ENCODE measurements at places on chromosomes 1 and 21. TPM values are rescaled to one million over a fixed set of nuclear protein-coding genes. Genes with fewer than 3 reads are reported as not detected.

- no peak for DNase-seq
Observed at GRCh38 chr1:5856246-5856815, 135.9 kb downstream of the NPHP4 start.

Gene ATAD3C
- 0.33 TPM for polyA plus RNA-seq

Gene DEPDC1
- polyA plus RNA-seq = 12.8 TPM

Gene OR2L8
- polyA plus RNA-seq = not detected

Gene CR1
- polyA plus RNA-seq = not detected

- no peak for DNase-seq
Observed at GRCh38 chr1:22949822-22950331, 22.8 kb downstream of the LACTBL1 start.

DNA sequence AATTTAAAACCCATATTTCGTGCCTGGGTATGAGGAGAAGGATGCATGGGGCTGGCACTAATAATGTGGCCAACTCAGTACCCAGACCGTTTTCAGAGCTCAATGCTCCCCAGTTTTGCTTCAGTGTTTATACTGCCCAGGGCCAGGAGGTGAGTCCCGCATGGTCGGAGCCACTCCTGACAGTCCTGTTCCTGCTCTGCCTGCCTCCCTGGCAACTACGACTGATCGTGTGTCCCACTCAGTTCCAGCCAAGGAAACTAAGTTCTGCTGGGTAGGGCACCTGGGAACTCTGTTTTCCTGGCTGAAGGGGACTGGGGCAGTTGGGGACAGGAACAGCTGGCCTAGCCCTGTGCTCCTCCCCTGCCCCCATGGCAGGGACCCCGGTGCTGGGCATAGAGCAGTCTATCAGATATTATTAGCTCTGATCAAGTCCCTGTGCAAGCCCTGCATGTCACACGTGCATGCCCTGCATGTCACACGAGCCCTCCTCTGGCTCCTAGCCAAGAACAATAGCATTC, 19.2 kb downstream of the S100A7 start:
- DNase-seq = no peak

DNA sequence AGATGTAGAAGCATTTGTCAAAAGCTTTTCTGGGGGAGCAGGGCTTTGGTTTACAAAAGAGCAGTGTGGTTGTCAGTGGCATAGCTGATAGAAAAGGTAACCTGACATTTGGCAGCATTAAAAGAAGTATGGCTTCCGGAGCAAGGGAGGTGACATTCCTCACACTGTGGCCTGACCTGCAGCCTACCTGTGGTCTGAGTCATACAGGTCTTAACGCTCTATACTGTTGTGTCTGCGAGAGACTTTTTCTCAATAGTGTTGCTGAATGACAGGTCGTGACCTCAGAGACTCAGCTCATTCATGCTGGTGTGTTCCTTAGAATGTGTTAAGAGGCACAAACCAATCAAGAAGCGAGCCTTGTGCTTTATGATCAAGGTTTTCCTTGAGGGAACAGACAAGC, 19.3 kb downstream of the PHGDH start:
- no peak for DNase-seq

GRCh38 chr1:21278860-21279845, 11.1 kb downstream of the ECE1 start:
- DNase-seq = no peak

Gene F3
- polyA plus RNA-seq = 4.0 TPM

Gene PRRX1
- polyA plus RNA-seq = 196 TPM

Gene TACSTD2
- 0.60 TPM for polyA plus RNA-seq

DNA sequence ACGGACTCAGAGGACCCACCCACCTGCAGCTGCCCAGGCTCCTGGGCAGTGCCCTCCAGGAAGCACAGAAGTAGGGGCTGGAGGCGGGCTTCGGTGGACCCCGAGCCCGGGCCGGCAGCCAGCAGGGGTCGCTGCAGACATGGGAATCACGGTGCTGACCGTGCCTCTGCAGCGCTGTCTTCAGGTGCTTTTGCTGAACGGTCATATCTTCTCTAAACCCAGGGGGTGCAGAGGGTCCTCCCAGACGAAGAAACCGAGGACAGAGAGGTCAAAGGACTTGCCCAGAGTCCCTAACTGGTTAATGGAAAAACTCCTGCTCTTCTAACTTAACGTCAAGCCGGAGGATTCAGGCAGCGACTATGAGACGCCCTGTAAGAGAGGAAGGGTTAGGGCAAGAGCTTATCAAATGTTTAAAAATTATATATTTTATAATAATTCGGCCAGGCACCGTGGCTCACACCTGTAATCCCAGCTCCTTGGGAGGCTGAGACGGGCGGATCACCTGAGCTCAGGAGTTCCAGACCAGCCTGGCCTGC, 21.5 kb upstream of the LEFTY2 start:
- no peak for DNase-seq

Gene C1orf105
- 111 TPM for polyA plus RNA-seq

GRCh38 chr1:242133796-242134195, 134.9 kb upstream of the MAP1LC3C start:
- no peak for DNase-seq

DNA sequence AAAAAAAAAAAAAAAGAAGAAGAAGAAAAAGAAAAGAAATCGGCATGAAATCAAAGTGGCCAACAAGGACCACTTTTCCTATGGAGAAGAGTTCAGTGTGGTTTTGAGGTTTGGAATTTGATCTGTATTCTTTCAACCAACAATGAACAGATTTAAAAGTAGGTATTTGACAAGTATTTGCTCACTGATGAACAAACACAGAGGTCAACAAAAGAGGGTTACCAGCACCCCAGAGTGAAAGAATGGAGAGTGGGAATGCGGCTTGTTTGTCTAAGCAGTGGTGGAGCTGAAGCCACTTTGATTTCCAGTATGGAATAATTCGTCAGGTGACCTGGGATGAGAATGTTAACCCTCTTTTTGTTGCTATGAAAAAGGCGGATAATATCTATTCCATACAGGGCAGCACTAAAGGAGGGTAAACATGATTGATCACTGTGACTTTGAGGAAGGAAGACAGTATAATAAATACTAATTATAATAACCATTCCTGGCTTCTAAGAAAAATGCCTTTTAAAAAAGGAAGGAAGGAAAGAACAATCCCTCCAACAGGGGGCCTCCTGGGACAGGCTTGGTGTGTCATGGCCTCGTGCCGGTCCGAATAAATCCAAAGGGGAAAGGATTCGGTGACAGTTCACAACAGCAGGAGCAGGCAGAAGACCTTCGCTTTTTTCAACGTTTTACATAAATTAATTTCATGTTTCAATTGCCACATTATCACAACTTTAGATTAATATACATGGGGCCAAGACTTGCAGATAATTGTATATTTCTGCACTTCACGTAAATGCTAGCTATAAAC, 37.2 kb upstream of the SIM2 start:
- DNase-seq = no peak

DNA sequence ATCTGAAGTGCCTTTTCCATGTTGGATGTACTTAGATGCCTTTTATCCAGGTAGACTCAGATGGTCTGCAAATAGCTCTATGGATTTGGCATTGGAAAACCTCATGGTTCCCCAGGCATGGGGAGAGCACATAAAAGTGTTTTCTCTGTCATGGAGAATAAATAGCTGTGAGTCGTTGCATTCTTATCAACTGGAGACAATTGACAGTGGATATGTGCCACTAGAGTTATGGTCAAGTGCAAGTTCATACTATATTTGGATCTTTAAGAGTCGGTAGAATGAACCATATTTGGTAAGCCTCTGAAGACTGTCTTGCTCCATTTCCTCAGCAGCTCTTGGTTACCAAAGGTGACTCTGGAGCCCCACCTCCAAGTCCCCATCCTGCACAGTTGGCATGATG, 83.7 kb downstream of the ROR1 start:
- no peak for DNase-seq

DNA sequence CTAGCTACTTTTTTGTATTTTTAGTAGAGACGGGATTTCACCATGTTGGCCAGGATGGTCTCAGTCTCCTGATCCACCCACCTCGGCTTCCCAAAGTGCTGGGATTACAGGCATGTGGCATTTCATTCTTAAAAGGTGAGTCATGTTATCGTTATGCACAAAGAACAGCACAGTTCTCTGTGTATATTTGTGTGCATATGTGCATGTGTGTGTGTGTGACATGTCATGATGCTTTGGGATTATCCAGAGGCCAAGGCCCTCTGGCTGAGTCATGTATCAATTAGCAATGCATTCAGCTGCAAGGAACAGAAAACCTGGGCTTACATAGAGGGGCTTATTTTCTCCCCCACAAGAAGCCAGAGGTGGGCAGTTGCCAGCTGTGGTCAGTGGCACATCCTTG, 301.7 kb upstream of the KAZN start:
- DNase-seq = no peak

DNA sequence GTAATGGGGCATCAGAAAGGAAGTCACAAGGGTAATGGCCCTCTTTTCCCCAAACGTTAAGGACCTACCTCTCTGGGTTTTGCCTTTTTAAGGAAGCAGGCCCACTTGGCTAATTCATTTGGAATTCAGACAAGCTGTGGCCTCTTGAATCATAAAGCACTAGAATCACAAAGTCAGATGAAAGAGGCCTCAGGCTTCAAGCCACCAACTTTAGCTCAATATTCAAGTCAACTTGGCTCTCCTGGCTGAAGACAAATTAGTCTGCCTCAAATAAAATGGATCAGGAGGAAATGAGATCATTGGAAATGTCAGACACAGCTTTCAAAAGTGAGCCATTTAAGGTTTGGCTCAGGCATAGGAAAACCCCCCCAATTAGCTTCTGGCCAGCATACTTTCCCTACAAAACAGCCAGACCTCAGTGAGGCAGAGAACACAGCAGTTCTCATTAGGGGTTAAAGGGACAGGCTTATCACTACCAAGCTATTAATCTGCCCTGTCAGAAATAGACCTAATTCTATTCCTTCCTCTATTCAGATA, 34.3 kb downstream of the SLC35D1 start:
- DNase-seq = peak; percentile 71

Gene IL22RA1
- not detected for polyA plus RNA-seq

DNA sequence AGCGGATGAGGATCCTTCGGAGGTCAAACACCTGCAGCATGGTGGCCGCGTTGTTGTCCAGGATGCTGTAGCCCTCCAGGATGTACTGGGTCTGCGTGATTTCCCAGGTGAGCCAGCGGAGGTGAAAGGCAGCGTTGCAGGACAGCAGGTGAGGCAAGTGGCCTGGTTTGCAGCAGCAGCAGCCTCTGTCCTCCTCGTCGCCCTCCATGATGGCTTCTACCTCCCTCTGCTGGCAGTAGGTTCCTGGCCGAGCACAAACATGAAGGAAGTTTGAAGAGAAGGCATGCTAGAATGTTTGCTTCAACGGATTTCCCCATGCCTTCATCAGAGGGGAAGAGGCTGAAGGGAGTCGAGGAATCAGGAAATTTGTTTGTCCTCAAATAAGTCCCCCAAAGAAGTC, 74.7 kb downstream of the NTPCR start:
- DNase-seq = no peak

DNA sequence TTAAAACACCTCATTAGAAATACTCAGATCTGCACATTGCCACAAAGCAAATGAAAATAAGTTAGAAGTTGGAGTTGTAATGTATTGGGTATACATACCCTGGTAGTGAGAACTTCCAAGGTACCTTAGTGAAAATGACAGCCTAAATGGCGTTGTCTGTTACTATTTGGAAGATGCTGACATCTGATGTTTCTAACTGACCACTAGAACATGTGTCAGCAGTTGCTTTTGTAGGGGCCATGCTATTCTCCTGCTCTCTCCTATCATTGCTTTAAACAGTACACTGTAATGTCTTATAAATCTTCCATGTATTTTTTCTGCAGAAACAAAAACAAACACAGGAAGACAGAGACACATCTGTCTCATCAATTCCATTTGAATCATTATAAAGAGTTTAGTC, 40.1 kb downstream of the LAMC1 start:
- no peak for DNase-seq

Gene GJA5
- 25.5 TPM for polyA plus RNA-seq

Gene RAB7B
- polyA plus RNA-seq = 10.0 TPM

DNA sequence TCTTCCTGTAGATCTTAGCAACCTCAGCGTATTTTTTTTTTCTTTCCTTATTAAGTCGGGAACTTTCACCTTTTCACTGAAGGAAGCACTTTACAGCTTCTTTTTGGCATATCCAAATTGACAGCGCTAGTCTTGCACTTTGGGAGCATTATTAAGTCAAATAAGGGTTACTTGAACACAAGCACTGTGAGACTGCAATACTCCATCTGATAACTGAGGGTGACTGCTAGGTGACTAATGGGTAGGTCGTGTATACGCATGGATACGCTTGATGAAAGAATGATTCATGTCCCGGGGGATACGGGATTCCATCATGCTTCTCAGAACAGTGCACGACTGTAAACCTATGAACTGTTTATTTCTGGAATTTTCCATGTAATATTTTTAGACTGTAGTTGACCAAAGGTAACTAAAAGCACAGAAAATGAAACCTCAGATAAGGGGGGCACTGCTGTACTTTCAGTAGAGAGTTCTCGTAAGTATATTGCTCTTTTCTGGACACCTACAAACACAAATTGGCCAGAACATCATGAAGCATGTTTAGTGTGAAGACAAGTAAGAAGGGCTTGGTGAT, 364.7 kb downstream of the SMYD3 start:
- no peak for DNase-seq

Gene LHX4
- 1.8 TPM for polyA plus RNA-seq

DNA sequence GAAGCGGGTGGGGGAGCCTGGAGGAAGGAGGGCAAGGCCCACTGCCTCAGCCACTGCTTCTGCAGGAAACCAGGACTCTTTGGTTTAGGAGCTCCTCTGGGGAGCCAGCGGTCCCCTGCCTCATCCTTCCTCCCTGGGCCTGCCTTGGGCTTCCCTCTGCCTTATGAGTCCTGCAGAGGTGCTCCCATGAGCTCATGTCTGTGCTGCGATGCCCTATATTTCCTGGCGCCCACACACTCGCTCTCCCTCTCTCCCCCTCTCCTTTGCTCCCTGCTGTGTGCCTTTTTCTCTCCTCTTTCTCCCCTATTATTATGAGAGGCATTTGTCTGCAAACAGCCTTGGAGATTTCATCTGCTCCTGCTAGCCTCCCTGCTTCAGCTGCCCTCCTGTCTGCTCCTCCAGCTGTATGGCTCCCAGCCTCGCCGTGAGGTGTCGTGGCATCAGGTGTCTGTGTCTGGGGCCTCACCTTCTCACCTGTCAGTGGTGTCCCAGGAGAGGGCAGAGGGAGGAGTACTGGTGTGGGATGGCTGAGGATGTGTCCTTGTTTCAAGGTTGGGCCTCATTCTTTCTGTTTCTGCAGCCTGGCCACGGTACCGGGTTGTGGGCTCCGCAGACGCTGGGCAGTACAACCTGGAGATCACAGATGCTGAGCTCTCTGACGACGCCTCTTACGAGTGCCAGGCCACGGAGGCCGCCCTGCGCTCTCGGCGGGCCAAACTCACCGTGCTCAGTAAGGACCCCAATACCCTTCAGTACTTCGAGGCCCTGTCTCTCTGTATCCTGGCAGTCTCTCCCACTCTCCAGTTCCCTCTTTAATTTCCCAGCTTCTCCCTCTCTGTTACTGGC, 84.2 kb downstream of the KIRREL1 start:
- no peak for DNase-seq

Gene RPRD2
- polyA plus RNA-seq = 26.3 TPM

Gene C8B
- polyA plus RNA-seq = not detected
